Stimulated activated CD4-positive, alpha-beta T cell treated with anti-CD3 and anti-CD28 coated beads, Interleukin-15, amount 100 ng/mL, for 48 hours (primary cell): ENCODE measurements at places on chromosomes 4 and X.

- no peak for DNase-seq
These were observed 39.8 kb downstream of the ARHGAP24 start for GRCh38 chr4:85514783-85515182.

- DNase-seq, result no peak
These were observed 40.3 kb upstream of the GALNT7 start for GRCh38 chr4:173128199-173128890.

- no peak for DNase-seq
These were observed 18.5 kb upstream of the RBPJ start for GRCh38 chr4:26302031-26302899.

DNA sequence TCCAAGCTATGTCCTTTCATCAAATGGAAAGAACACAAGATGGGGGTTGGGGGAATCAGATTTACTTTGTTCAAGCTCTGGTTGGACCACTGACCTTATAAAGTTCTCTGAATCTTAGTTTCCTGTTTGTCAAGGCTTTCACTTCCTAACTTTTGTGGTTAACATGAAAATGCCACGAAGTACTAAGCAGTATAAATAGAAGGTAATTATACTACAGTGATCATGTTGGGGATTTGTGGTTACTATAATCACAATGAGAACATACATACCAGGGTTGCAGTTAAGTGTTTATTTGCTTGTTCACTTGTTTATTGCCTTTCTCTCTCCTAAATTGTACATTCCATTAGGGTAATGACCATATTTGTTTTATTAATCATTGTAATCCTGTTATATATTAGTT is 53.2 kb downstream of the SPRY1 start:
- DNase-seq, result no peak

DNA sequence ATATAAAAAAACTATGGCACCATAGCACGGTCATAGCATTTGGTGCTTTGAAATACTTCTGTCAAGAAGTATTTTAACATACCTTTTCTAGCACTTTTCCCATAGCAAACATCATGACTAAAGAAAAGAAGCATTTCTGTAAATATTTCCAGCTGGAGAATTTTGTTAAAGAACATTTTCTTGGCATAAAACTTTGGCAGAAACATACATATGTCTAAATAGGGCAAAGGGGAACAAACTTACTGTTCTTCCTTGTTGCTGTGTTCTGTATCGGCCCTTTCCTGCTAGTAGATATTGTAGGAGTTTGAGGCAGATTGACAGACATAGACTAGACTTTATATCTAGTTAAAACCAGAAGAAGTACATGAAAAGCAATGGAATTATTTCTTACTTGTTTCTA is 2368.5 kb downstream of the PCDH7 start:
- DNase-seq, result no peak

DNA sequence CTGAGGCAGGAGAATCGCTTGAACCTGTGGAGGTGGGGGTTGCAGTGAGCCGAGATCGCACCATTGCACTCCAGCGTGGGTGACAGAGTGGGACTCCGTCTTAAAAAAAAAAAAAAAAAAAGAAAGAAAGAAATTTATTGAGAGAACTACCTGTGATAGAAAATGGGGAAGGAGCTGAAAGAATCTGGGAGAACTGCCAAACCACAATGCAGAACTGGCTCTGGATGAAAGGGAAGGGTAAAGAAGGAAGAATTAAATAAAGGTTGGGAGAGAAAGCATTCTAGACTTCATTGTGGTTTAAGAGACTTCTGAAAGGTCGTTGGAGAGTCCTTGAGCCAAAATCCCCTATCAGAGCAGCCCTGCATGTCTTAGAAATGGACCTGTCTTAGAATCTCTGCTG is 567.9 kb upstream of the HTR2C start:
- DNase-seq, result no peak

- DNase-seq, result no peak
These were observed 866.5 kb upstream of the INTU start for GRCh38 chr4:126766241-126766640.

DNA sequence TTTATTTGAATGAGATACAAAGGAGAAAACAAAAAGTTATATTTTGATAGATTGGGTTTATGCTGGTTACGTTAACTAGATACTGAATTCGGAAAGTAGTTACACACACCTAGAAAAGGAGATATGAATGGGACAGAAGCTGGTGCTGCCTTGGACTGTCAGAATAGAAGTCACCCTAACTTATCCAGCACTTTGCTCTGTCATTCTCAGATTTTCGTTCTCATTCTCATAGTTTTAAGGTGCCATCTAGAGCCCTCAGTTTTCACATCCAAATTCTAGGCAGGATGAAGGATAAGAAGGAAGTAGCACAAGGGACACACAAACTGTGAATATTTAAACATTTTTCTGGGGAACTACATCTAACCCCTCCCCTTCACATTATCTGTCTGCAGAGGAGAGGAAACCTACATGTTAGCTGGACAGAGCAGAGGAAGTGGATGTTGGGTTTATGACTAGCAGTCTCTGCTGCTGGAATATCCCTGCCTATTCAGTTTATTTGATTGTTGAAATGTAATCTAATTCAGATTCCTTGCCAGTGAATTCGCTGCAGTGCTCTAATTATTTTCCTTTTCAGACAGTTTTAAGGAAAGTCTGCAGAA is 521.9 kb downstream of the FAT4 start:
- DNase-seq, result no peak

GRCh38 chr4:88817740-88818139 is 120.1 kb upstream of the NAP1L5 start:
- DNase-seq, result no peak

DNA sequence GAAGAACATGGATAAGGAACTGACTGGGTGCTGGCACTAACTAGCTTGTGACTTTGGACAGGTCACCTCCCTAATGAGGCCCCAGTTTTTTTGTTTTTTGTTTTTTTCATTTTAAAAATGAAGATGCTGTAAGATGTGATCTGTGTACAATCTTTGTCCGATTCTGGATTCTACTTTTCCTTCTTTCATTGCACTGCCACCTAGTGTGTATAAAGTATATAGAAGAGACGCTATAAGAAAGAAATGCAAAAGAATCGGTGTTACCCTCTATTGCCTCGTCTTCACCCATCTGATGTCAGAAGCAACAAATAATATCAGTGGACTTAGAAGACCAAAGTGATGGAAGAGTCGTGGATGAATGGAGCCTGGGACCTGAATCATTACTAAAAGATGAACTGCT is 58.6 kb upstream of the P2RY10 start:
- DNase-seq, result no peak

- no peak for DNase-seq
These were observed 240.5 kb upstream of the HS3ST1 start for GRCh38 chr4:11669156-11669555.

DNA sequence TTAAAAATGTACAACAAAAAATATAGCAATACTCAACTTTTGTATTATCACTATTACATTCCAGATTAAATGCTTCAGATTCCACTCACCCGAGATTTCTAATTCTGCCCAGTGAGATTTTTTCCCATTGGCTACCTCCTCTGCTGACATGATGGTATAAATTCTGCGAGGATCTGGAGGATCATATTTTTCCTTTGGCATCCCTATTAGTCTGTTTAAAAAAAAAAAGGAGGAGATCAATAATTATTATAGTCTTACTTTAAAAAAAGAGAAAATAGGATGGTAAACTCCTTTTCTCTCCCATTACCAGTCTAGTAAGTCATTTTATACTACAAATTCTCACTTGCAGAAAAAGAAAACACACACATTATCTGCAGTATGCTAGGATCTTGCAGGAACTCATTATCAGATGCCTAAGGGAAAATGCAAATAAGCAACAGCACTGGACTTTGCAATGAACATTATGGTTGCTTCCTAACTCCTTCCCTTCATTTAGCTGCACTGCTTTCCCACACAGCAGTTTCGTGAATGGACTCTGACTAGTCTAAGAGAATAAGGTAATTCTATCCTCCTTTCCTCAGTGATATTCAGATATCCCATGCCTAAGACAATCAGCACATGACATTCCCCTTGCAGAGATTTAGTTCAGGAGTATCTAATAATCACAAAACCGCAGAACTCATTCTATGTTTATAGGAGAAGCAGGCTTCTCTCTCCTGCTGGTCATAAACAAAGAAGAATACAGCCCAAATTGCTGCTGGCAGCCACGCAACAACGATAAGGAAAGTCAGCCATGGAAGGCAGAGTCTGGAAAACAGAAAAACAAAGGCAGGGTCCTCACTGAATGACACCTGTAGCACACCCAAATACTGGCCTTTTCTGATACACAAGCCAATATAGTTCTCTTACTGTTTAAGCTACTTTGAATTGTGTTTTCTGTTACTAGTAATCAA is 42.7 kb downstream of the CNOT6L start:
- DNase-seq, result no peak

- DNase-seq, result no peak
These were observed 825.8 kb upstream of the LCORL start for GRCh38 chr4:18847249-18847890.

- no peak for DNase-seq
These were observed 39.2 kb downstream of the SEL1L3 start for GRCh38 chr4:25823632-25824031.

DNA sequence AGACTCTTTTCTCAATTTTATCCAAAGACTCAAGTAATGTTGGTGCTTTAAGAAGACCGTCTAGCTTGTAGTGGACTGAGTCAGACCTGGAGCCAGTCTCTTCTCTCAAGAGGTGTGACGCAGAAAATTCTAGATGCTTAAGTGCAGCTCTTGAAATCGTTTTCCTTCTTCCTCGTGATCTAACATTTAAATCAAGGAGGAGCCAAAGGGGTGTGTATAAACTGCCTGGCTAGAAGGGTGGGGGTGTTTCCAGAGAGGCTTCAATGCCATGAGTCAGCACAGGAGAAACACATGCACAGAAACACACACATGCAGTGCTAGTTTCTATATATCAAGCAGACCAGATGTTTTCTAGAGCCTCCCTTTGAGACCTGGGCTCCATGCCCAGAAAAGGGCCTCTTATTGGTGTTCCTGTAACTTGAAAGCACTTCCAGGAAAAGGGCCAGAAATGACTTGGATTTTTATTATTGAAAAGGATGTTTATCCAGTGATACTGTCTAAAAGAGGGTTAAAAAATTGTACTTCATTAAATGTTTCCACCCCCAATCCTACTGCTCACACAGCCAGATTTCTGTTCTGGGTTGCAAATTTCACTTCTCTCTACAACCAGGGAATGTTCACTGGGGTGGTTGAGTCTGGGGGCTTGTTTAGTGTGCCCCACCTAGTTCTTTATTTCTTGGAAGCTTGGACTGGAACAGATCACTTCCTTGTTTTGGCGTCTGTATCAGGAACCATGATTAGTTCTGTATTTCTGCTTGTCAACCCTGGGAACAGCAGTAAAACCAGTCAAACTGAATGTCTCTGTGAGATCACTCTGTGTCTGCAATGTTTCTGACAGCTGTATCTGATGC is at the start of gene CLIC2:
Gene CLIC2, minus strand, starts transcription at position 129 of the 851 bp plus-strand sequence. CDS start 187 bp downstream, outside the sequence.
- no peak for DNase-seq

GRCh38 chr4:32929796-32930699 is 2209.9 kb downstream of the PCDH7 start:
- no peak for DNase-seq

GRCh38 chr4:93759506-93759905 is 69.0 kb upstream of the ATOH1 start:
- no peak for DNase-seq

- no peak for DNase-seq
These were observed 406.1 kb downstream of the IQCM start for GRCh38 chr4:149409555-149409962.

DNA sequence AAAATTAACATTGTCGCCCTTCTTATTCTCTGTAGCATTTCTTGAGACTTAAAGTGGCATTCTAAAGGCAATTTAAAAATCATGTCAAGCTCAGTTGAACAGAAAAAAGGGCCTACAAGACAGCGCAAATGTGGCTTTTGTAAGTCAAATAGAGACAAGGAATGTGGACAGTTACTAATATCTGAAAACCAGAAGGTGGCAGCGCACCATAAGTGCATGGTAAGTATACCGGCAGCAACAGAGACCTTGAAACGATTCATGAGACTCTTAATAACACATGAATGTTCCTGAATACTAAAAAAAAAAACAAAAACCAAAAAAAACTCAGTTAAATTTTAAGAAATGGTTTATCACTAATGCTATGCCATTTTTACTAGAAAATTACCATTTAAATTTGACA is 82.4 kb upstream of the HPRT1 start:
- DNase-seq, result no peak
